ENCODE measurements at places on chromosomes 13 and 19.

- peak; percentile 81 for DNase-seq
These were observed 2.8 kb upstream of the CIRBP start for GRCh38 chr19:1266129-1266915.

- DNase-seq: no peak
These were observed 484.6 kb downstream of the ZNF536 start for GRCh38 chr19:30856786-30857185.

DNA sequence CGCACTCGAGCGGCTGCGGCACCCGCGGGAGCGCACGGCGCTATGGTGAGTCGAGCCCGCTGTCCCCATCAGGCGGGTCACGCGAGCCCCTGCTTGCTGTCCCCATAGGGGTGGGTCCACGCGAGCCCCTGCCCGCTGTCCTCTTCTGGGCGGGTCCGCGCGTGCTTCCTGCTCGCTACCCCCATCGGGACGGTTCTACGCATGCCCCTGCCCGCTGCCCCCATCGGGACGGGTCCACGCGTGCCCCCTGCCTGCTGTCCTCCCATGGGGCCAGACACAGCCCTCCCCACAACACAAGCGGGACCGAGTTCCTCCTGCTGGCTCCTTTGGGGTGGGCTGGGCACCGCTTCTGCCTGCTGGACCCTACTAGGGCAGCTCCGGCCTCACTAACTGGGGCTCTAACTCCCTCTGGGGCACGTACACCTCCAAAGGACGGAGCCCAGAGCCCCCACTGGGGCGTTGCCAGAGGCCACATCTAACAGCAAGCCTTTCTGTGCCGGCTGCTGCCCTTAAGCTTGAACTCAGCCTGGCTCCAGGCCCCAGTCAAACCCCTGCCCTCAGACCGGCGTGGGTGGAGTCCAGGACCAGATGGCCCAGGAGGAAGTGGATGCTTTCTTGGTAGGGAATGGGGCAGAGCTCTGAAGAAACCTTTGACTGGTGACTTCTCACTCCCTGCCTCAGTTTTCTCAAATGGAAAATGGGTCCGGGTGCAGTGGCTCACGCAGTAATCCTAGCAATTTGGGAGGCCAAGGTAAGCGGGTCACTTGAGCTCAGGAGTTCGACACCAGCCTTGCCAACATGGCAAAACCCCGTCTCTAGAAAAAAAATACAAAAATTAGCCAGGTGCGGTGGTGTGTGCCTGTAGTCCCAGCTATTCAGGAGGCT is 722 bp downstream of the COLGALT1 start:
- peak; percentile 47 for DNase-seq

DNA sequence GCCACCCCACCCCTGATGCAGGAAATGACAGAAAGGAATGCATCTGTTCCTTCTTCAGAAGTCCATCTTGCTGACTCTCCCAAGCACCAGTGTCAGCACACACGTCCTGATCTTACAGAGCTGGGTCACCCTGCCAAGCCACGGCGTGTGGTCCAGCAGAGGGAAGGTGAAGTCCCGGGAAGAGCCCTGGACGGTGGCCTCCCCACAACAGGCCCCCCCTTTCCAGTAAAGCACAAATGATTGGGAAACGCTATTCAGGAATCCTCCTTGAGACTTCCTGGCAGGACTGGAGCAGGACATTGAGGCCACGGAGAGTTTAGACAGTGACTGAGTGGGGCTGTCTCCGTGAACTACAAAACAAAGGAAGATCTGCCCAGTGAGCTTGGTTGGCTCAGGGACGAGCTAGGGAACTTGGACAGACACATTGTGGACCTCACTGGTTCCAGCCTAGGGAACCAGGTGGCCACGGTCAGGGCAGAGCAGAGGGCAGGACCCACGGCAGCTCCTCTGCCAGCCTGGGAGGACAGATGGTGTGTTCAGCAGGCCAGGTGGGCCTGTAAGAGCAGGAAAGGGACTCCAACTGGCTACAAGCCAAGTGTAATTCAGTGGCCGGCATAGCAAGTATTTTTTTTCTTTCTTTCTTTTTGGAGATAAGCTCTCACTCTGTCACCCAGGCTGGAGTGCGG is 41.7 kb downstream of the ELL start:
- DNase-seq: no peak

DNA sequence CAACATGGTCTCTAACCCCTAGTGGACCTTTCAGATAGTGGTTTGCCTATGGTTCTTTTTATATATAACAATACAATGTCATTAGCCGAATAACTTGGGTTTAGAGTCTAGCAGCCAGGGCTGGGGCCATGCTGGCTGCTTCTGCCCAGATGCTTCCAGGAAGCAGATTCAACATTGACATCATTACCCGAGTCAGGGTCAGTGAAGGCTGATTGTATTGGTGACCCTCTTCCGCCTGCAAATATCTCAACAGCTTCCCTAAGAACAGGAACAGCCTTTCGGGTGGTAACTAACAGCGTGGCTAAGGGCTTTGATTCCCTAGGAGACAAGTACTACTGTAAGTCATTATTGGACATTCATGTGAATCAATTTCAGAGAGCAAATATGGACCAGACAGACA is 476.4 kb downstream of the UQCRFS1 start:
- no peak for DNase-seq

DNA sequence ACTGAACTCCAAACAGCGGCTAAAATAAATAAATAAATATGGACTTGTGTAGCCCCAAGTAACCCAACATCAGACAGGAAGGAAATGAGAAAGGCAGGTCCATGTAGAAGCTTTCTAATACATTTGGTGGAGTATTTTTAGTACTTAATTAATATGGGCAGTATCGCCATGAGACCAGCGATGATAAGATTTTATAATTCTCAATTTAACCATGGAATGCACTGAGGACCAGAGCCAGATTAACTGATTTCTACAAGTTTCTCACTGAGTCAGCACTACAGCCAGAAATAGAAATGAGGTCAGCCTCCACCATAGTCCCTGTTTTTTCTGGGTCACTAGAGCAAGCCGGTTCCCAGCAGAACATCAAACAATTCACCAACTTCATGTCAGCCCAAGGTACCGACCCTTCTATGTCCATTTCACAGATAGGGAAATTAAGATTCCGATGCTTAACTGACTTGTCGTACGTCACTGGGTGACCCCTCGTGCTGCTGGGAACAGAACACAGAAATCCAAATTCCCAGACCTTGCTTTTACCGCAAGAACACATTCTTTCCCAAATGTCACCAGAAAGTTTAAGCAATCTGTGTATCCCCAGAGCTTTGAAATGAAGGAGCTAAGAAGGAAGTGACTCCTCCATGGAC is 90.4 kb downstream of the COL4A1 start:
- DNase-seq: no peak

- no peak for DNase-seq
These were observed 37.7 kb upstream of the ESD start for GRCh38 chr13:46834657-46835056.

- DNase-seq: no peak
These were observed 232.8 kb downstream of the DACH1 start for GRCh38 chr13:71634182-71634581.

- no peak for DNase-seq
These were observed 3.8 kb downstream of the ZIC2 start for GRCh38 chr13:99985241-99985874.

DNA sequence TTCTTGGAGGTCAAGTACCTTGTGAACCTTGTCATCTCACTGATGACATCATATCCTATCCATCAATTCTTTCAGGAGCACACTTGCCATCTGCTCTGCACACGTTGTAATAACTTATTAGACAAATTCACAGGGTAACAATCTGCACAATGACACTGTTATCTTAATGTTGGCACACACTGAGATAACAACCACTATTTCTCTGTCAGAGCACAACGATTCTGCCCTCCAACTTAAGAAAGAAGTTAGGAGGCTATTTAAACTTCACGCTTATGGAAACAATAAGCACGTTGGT is 351.3 kb downstream of the DACH1 start:
- DNase-seq: no peak

GRCh38 chr19:7926021-7926726 is at the start of gene CTXN1:
Gene CTXN1 (minus strand): TSS chr19:7926135. CDS start chr19:7925538, 597 bp downstream.
- peak; percentile 85 for DNase-seq

DNA sequence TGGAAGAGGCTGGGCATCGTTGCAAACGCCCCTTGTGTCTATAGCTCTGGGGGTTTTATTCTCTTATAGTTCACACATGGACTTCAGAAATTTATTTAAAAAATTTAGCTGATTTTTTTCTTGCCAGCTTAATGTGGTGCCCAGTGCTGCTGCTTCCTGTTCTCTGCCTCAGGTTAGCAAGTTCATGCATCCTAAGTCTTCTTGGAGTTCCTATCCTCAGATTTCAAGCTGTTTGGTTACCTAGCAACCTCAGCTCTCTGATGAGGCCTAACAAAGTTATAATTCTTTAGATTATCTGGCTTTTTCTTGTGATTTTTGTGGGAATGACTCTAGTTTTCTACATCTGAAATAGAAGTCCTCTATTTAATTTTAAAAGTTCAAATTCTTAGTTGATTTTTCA is 250.9 kb downstream of the MAB21L1 start:
- no peak for DNase-seq
